ENCODE measurements at places on chromosomes 2 and 18. TPM values are rescaled to one million over a fixed set of nuclear protein-coding genes. Genes with fewer than 3 reads are reported as not detected.

The CXCR1 gene
- 0.09 TPM for polyA plus RNA-seq

The CRYGC gene
- not detected for polyA plus RNA-seq

GRCh38 chr2:99900556-99900955 is 241.8 kb downstream of the AFF3 start:
- DNase-seq, result no peak

GRCh38 chr2:13005048-13005447 is 288.3 kb downstream of the TRIB2 start:
- DNase-seq, result no peak

The FER1L5 gene
- 0.05 TPM for polyA plus RNA-seq

The SLC30A3 gene
- polyA plus RNA-seq, result 7.3 TPM

DNA sequence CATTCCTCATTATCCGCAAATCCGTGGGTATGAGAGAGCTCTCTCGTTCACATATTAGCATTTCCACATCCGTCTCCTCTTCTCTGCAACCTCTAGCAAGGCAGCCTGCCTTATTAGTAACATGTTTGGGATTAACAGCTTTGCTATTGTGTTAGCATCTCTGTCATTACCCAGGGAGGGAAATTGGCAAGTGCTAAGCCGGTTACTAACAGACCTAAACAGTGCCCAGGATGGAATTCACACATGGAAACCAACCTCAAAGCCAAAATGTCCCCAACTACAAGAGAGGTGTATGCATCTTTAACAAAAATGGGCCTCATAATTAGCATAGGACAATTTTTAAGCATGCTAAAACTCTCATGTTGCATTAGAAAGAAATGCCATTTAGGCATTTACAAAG is 309.0 kb upstream of the MEIS1 start:
- DNase-seq, result no peak

All from right cardiac atrium (tissue), 5 donors.